Activated CD8-positive, alpha-beta memory T cell treated with anti-CD3 and anti-CD28 coated beads, Interleukin-2, amount 10 ng/mL, durations not matched to agents 7 days and 5 days (primary cell): ENCODE measurements at places on chromosomes 3 and 15. TPM values are rescaled to one million over a fixed set of nuclear protein-coding genes. Genes with fewer than 3 reads are reported as not detected.

Gene MGLL
- 5.0 TPM for total RNA-seq

GRCh38 chr15:52782514-52782913, 7.6 kb downstream of the ONECUT1 start:
- no peaks in the 10 kb centered on the region for H3K36me3 ChIP-seq
- H3K4me1 ChIP-seq, result peaks cover 15% of the 10 kb centered on the region
- H3K4me3 ChIP-seq, result no peak overlapping the region
- peaks cover 90% of the 10 kb centered on the region for H3K27me3 ChIP-seq
- H3K27ac ChIP-seq, result no peak overlapping the region

DNA sequence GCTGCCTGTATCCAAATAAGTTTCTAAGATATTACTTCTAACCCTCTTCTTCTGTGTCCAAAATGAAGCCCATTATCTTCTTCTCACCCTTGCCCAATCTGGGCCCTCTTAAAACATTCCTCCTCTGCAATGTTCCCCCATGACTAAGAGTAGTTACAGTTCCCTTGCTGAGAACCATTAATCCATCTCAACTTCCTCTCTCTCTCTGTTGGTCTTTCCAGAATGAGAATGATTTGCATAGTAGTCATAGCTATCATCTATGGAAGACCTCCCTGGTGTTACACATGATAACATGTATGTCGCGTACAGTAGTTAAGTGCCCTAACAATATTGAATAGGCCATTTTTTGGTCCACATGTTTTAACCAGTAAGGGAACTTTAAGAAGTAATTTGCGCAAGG, 177.9 kb downstream of the ANXA2 start:
- H3K27me3 ChIP-seq, result peaks cover 53% of the 10 kb centered on the region
- no peak overlapping the region for H3K4me3 ChIP-seq
- no peaks in the 10 kb centered on the region for H3K36me3 ChIP-seq

DNA sequence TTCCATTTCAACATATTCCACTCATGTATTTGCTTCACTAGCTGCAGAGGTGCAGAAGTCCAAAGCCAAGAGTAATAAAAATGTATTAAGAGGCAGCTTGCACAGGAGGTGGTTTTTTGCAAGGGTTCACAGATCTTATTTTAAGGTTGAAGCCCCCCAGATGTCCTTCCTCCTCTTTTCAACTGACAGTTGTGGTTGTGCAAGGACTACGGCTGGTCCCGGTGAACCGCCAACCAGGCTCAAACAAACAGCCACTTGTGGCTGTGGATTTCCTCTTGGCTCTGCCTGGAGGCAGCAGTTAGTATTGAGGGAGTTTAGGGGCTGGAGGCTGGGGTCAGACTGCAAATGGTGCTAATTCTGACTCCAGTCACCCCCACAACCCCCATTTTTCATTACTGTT, 240.7 kb upstream of the TBC1D5 start:
- H3K36me3 ChIP-seq, result no peaks in the 10 kb centered on the region
- H3K27ac ChIP-seq, result no peak overlapping the region
- peaks cover 18% of the 10 kb centered on the region for H3K27me3 ChIP-seq
- no peaks in the 10 kb centered on the region for H3K4me1 ChIP-seq

Gene INSYN1
- total RNA-seq, result not detected

Gene RGMA
- total RNA-seq, result 0.28 TPM

- H3K27me3 ChIP-seq, result no peaks in the 10 kb centered on the region
- H3K36me3 ChIP-seq, result peaks cover 15% of the 10 kb centered on the region
- peaks cover 13% of the 10 kb centered on the region for H3K4me1 ChIP-seq
- no peak overlapping the region for H3K4me3 ChIP-seq
- DNase-seq, result no peak
Observed at GRCh38 chr3:52149726-52150125, 4.5 kb downstream of the POC1A start.

Gene KNL1
- 75.0 TPM for total RNA-seq

Gene NRG4
- not detected for total RNA-seq
